ENCODE measurements at places on chromosomes 3 and 15.

DNA sequence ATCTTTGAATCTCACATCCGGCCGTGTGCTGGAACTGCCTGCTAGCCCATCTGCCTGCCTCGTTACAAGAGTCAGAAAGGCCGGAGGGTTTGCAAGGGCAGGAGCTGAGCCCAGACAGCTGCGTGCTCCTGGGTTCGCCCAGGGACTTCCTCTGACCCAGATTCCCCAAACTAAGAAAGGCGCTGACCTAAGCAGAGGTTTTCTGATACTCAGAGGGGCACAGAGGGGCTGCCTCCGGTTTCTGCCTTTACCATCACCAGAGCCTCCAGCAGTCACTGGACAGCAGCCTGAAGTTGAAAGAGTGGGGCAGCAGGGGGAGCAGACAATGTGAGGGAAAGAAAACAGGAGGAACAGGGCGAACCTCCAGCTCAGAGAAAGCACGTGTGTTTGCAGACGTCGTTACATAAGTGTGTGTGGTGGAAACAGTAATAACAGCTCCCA, 33.4 kb upstream of the RAD18 start:
- DNase-seq, result no peak

- DNase-seq, result no peak
Measured at GRCh38 chr3:107063351-107063750, 313.9 kb upstream of the CCDC54 start.

DNA sequence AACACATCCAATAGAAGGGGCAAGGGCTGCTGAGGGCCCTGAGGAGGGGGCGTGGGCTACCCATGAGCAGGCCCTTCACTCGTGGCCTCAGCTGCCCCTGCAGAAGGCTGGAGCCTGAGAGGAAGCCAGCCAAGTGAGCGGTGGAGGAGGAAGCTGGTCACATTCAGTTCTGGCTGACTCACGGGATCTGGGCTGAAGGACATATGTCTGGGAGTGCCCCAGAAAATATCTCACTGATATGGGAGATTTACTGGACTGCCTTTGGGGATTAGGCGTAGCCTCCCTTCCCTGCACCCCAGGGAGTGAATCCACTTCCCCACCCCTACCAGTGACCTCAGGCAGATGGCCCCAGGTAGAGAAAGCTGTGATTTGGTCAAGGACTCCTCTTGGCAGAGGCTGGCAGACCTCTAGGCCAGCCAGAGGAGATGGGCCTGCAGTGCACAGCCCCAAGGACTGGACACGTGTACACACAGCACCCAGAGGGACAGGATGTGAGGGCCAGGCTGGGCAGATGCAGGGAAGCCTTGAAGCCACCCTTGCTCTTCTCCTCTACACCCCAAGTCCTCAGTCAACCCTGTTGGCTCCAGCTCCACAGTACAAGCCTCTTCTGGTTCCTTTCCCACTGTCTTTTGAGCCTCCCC, 14.2 kb upstream of the ANKDD1A start:
- DNase-seq, result peak; percentile 64

GRCh38 chr3:127072221-127072771, 89.4 kb downstream of the PLXNA1 start:
- no peak for DNase-seq

GRCh38 chr15:70852501-70853317, 1.2 kb downstream of the LARP6 start:
- DNase-seq, result no peak

GRCh38 chr3:195825857-195826804, 14.4 kb upstream of the MUC4 start:
- no peak for DNase-seq

GRCh38 chr15:93118904-93119303, 29.9 kb upstream of the RGMA start:
- no peak for DNase-seq

- no peak for DNase-seq
Measured at GRCh38 chr15:56736881-56737707, 3.8 kb upstream of the ZNF280D start.

DNA sequence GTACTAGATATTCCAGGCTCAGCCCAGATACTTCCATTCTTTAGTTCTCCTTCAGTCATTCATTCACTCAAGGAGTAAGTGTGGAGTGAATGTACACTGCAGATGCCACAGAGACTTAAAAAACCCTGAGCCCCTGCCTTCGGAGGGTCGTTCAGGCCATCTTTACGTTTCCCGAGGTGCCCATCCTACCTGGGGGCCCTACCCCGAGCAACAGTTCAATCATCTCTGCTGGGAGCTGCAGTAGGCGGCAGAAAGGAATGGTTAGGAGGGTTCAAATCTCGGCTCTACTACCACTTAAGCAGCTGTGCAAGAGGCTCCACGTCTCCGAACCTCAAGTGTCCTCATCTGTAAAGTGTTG, 613 bp downstream of the SEC13 start:
- DNase-seq, result no peak

- no peak for DNase-seq
Measured at GRCh38 chr15:85073556-85074194, 92.0 kb downstream of the PDE8A start.

- no peak for DNase-seq
Measured at GRCh38 chr3:19899264-19899663, 34.8 kb downstream of the EFHB start.

DNA sequence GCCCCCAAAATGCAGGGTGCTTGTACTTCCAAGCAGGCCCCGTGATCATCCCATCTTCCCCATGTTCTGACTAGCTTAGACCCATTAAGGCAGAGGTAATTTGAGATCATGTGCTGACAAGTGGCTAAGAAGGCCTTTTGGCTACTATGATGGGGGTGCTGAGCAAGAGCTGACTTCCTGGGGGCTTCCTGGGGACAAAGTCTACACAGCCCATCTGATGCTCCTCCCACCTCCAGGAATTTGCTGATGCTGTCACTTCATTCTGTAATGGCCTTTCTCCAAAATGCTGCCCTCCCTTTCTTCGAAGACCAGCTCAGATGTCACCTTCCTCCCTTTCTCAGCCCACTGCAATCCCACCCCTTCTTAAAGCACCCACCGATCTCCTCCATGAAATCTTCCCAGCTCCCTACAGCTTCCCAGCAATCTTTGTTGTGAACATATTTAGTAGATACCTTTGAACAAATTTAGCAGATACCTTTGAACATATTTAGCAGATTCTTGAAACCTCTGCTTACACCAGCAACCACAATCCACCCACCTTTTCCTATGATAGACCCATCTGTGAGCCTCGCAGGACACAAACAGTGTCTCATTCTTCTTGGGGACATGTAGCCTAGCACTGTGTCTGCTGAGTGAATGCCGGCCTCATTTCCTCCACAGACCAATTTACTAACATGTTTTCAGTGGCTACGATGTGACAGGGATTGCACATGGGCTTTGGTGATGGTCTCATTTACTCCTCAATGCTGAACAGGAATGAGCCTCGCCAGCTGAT, 223.3 kb downstream of the EPHB1 start:
- DNase-seq, result no peak

DNA sequence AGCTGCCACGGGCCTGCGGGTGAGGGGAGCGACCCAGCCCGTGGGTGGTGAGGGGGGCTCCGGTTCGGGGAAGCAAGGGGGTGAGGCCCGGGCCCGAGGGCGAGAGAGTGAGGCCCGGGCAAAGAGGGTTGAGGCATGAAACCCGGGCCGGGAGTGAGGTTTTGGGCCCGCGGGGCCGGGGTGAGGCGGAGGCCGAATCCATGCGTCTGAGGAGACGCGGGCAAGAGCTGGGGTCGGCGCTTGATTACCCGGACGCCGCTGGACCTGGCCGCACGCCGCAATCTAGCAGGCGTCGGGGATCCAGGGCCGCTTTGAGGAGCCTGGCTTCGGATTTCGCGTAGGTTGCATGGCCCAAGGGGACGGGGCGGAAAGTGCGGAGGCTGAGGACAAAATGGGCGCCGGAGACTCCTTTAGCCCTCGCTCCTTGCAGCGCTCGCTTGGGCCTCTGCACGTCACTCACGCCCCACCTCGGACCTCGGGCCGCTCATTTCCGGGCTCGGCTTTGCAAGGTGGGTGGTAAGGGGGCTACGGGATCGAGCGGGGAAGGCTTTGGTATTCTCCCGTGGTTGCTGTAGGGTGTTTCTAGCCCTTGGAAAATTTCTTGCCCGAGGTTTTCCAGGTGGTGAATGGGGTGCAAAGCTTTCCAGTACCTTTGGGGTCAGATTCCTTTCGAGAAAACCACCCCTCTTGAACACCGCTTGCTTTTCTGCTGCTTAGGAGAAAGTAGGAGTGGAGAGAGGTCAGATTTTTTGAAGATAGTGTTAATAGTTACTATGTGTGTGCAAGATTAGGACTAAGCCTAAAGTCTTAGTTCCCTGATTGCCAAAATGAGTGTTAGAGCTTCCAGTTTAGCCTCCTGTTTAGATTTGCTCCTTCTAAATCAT, 827 bp downstream of the SLC25A36 start:
- peak; percentile 24 for DNase-seq

GRCh38 chr3:5607581-5607980, 420.1 kb downstream of the EDEM1 start:
- no peak for DNase-seq

GRCh38 chr3:17432236-17432635, 310.2 kb downstream of the TBC1D5 start:
- no peak for DNase-seq

GRCh38 chr3:17111586-17111985, 226.8 kb downstream of the PLCL2 start:
- peak; percentile 69 for DNase-seq

DNA sequence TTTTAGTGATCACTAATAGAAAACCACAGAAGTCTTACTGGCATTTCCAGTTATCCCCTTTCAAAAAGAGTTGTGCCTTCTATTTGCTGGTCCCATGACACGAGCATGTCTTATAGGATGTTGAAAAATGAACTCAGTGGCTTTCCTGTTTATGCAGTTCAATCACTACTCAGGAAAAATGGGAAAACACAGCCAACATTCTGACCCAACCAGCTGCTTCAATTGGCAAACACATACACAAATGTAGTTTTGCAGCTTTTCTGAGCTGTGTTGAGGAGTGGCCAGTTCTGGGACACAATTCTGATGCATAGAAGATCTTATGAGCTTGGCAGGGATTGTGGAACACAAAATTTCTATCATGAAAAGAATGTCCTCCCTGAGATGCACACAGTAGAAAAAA, 40.3 kb downstream of the FSTL1 start:
- no peak for DNase-seq

DNA sequence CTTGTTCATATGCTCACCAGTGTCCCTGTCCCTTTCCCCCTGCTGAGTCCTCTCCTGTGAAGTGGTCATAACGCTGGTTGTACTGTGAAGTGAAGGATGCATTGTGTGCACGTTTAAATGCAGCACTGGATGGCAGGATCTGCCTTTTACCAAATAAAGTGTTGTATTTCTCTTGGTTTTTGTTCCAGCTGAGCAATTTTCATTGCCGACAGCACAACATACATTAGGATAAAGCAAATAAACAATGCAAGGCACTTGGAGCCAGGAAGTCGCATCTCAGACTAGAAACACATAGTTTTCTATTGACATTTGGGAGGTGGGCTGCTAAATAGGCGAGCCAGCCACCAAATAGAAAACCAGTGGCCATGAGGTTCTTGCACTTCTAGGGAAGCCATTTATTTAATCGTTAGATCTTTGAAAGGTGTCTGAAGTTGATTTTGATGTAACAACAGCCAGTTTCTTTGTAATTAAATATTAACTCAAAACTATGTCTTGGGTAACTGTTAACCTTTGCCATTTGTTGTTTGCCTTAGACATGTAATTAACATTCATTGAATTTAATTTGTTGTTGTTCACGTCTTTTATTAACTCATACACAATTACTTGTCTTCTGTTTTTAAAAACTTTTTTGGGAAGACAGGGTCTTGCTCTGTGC, 185.3 kb downstream of the FNDC3B start:
- DNase-seq, result no peak

DNA sequence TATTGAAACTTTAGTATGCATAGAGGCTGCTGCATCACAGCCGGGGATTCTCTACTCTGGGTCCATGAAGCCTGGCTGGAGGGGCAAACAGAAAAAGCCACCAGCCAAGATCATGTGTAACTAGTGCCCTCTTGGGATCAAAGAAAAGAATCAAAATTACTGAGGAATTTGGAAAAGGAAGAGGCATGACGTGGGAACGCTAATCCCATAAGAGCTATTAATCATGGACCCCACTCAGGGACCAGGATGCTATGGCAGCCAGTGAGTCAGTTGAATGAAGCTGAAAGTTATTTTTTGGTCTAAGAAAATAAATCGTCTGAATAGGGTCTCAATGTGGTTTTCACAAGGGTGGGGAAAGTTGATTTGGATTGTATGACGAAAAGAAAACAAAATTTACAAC, 1165.1 kb downstream of the ROBO2 start:
- DNase-seq, result peak; percentile 71

DNA sequence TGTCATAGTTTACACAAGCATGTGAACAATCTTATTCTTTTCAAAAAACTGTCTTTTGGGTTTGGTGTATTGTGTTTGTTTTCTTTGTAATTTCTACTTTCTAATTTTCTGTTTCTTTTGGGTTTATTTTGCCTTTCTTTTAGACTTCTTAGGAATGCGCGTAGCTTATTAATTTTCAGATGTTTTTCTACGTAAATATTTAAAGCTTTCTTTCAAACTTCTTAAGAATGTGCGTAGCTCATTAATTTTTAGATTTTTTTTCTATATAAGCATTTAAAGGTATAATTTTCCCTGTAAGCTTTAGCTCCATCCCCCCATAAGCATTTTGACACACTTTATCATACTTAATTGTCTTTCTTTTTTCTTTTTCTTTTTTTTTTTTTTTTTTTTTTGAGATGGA, 55.2 kb downstream of the RAD54L2 start:
- DNase-seq, result no peak

- DNase-seq, result no peak
Measured at GRCh38 chr15:52378746-52379394, 83.3 kb upstream of the MYO5C start.

GRCh38 chr15:42549032-42549491, 424 bp downstream of the HAUS2 start:
- no peak for DNase-seq

- DNase-seq, result no peak
Measured at GRCh38 chr3:7754653-7755441, 746.8 kb upstream of the LMCD1 start.

DNA sequence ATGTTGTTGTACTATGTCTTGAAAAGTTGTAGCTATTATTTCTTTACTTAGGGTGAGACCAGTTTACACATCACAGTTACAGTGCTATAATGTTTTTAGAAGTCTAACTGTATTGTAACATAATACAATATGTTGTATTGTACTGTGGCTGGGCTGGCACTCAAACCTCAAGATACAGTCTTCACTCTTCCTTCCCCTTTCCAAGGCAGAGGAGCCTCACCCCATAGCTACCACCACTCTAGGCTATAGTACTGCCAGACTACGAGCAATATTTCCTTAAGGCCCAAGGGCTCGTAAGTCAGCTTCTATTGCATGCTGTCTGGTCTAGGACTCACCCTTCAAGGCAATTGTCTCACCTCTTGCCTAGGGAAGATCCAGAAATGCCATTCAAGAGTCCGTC, 597.7 kb downstream of the OTOL1 start:
- DNase-seq, result no peak

- DNase-seq, result no peak
Measured at GRCh38 chr3:184378651-184379357, 797 bp upstream of the THPO start.

GRCh38 chr3:12807066-12807465, 10.6 kb downstream of the CAND2 start:
- no peak for DNase-seq

- no peak for DNase-seq
Measured at GRCh38 chr15:46386356-46386755, 751.5 kb downstream of the SQOR start.

Measured in skeletal muscle cell (primary cell).